ENCODE measurements at places on chromosomes 12 and 14.

DNA sequence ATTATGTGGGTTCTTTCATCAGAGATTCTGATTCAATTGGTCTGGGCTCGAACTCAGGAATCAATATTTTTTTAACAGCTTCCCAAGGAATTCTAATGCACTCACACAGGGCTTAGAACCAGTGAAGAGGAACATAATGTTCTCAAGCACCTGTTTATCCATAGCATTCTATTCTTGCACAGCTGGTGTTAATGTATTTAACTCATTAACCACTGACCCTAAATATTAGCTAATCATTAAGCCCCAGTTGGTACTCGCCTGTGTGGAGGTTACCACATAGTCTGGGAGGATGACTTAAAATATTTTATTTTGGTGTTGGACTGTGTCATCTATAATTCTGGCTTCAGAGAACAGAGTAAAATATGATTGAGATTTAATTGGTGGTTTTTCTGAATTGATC lies 45.3 kb downstream of the LRP6 start:
- DNase-seq, result no peak

DNA sequence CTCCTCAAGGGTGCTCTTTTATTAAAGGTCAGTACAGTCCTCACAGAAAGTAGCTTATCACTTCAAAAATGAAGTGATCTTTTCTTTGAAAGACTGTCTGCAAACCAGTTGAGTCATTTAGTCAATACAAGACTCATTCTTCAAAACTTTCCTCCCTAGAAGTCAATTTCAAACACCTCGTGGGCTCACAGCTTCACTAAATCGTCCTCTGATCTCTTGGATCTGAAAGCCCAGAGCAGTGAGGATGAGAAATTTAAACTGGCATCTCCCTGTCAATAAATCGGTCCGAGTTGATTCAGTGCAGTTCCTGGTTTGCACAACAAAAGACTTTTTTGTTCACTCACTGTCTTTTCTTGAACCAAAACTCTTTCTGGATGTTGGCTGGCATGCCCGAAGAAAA lies 44.5 kb downstream of the NUAK1 start:
- no peak for DNase-seq

DNA sequence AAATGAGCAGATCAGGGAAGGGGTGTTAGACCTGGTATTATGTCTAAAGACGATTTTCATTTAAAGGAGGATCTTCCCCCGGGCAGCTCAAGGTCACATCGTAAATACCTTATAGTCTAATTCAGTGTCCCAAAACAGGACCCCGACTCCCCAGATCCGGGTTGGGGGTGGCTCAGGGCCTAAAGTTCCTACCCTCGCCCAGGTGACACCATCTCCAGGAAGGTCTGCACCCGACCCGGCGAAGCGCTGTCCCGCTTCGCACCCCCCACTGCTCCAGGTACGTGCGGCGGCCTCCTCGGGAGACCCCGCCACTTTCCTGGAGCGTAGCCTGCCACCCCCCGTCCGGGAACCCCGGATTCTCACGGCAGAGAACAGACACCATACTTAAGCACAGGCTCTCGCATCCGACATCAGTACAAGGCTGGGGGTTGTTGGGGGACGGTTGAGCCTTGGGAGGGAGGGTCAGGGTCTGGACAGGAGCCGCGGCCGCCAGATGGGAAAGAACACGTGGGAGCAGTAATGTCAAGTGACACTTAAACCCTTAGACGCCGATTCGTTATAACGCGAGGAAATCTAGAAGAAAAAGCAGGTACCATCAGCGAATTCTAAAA lies 556 bp downstream of the TIMM9 start:
- DNase-seq, result peak; percentile 89

GRCh38 chr12:60093428-60093827 lies 497.6 kb downstream of the SLC16A7 start:
- DNase-seq, result no peak

- DNase-seq, result peak; percentile 15
Measured at GRCh38 chr14:94394581-94395207, 6.3 kb upstream of the SERPINA1 start.

GRCh38 chr14:37591311-37591940 lies 3.6 kb downstream of the FOXA1 start:
- DNase-seq, result no peak

DNA sequence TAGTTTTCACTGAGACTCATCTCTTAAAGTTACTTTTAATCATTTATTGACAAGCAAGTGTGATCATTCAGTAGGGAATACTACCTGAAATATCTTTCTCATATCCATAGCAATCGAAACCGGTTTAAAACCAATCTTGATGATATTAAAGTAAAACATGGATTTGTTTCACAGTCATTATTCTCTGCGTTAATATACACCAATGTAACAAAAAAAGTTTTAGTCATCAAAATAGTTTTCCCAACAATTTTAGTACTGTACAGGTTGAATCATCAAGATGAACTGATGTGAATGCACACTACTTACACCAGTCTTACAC lies 137.0 kb upstream of the KRAS start:
- no peak for DNase-seq

- DNase-seq, result no peak
Measured at GRCh38 chr12:64780132-64780530, 20.9 kb upstream of the GNS start.

DNA sequence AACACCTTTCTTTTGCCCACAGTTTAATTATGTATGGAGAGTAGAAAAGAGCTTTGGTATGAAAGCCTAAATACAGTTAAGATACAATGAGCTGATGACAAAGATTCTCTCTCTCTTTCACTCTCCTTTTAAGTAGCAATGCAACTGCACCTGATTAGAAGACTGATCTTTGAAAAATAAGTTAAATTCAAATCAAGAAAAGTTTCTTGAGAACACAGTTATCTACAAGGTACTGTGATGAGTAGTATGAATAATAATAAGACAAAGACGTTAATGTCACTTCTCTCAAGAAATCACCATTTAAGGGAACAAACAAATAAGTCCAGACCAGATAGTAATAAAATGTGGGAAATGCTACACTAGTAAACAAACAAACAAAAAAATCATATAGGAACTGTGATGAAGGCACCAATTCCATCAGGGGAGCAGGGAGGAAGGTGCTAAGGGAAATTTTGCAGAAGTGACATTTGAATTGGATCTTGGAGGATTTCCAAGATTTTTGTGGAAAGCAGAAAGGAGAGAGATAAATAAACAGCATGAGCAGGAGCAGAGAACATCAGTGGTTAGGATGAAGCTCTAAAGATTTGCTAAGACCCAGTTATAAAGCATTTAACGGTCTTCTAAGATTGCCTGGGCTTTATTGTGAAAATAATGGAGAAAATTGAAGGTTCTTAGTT lies 65.2 kb upstream of the STK38L start:
- no peak for DNase-seq

- DNase-seq, result no peak
Measured at GRCh38 chr12:7093892-7094291, 1.6 kb upstream of the C1R start.

GRCh38 chr14:101823511-101824120 lies 62.1 kb downstream of the PPP2R5C start:
- no peak for DNase-seq

GRCh38 chr12:48086327-48086726 lies 19.6 kb downstream of the SENP1 start:
- DNase-seq, result no peak

DNA sequence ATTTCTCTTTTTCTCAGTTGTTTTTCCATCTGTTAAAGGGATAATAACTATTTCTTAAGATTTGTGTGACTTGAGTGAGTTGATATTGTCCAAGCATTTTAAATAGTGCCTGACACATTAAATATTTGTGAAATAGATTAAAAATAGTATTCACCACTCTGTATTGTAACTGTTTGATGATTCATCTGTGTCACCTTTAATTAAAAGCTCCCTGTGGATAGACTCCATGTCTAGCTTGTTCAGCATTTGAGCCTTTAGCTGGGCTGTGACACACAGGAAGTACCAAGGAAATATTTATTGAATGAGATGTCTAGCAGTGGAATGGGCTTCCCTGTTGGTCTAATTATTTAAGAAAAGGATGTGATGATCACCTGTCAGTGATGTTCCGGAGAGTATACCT lies 1.8 kb upstream of the GLIPR1L2 start:
- no peak for DNase-seq

GRCh38 chr12:92041742-92042141 lies 103.9 kb downstream of the BTG1 start:
- DNase-seq, result no peak

DNA sequence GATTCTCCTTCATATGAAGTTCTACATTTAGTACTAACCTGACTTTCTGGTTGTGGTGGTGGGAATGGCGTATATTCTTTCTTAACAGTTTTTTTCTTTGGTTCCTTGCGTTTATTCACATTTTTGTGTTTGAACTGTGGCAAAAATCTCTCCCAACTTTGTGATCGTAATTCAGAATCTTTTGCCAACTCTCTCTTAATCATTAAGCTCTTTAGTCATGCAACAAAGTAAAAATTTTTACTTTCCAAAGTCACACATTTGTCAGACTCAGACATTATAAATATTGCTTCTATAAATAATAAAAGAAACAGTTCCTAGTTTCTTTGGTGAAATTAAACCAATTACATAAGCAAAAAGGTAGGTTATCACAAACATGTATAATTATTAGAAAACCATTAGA lies 7.5 kb downstream of the KRR1 start:
- no peak for DNase-seq

DNA sequence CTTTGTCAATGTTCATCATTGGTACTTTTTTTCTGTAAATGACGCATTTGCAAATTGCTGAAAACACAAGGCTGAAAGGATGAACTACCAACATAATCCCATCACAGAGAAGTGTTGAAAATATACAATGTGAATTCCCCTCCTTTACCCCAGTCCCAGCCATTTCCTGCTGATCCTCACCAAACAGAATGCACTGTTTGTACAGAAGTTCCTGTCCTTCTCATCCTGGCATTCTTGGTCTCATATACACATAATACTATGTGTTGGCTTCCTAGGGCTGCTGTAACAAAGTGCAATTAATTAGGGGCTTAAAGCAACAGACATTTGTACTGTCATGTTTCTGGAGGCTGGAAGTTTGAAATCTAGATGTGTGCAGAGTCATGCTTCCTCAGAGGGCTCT lies 836.2 kb upstream of the MGAT4C start:
- no peak for DNase-seq

DNA sequence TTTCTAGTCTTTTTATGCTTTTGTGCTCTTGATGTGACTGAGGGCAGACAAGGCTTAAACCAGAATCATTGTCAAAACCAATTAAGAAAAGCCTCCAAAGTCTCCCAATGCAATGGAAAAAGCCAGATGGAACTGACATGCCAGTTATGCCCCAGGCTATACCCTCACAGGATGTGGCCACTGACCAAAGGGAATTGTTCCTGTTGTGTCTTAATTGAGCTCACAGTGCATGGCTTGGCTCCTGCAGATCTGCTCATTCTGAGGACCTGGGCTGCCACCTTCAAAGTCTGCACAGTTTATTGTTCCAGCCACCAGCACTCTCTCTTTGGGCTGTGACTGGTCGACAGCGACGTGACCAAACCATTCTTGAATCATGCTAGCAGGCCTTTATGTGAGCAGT lies 17.1 kb upstream of the BICD1 start:
- DNase-seq, result no peak

GRCh38 chr12:109770104-109770860 lies 56.7 kb downstream of the FAM222A start:
- peak; percentile 42 for DNase-seq

DNA sequence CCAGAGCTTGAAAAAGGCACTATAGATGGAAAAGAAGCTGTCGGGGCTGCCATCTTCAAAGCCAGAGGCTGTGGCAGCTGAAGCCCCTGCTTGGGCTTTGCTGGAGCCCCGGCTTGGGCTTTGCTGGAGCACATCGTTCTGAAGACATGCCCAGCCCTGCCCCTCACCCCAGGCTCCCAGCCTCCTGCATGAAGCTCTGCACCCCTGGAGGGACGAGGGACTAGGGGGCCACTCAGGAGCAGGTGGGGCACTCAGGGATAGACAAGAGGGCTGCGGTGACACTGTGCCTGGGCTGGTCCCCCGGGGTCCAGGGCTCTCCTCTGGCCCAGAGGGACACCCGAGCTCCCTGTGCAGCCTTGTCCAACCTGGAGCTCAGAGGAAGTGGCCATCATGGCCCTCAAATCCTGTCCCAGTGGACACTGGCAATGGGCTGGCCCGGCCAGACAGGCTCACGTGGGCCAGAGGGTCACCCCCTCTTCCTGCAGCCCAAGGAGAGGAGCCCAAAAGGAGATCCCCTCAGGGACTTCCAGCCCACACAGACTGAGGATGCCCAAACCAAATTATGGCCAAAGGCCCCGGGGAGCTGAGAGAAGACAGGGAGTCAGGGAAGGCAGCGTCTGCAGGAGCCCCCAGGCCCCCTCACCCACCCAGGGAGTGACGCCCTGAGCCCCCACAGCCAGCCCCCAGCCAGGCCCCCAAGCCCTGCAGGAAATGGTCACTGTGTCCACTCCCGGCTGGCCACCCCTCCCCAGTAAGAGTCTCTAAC lies 23.1 kb upstream of the C14orf180 start:
- no peak for DNase-seq

GRCh38 chr12:101995684-101996083 lies 66.1 kb downstream of the WASHC3 start:
- DNase-seq, result no peak

- DNase-seq, result no peak
Measured at GRCh38 chr12:52275686-52276085, 1.2 kb downstream of the KRT86 start.

DNA sequence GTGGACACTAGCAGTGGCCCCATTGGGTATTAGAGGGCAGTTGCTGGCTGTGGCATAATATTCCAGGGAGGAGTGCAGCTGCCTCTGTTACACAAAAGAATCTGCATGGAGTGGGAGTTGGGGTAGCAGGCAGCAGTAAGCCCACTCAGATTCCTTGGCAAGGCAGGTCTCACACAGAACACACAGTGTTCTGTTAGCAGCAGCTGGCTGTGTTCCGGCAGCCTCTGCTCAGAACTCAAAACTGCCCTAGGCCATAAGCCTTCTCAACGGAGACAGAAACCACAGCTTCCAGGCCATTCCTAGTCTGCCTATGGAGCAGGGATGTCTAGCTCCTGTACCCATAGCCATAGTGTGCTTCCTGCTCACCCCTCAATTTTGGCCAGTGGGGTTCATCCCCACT lies 1085.4 kb downstream of the SLC6A15 start:
- DNase-seq, result peak; percentile 68

- DNase-seq, result no peak
Measured at GRCh38 chr14:87321548-87321947, 671.4 kb downstream of the GALC start.
